ENCODE measurements at places on chromosomes 2 and 18.

- DNase-seq, result no peak
These were observed 6.4 kb upstream of the IL1RL1 start for GRCh38 chr2:102304711-102305611.

GRCh38 chr18:32753656-32754260 is 19.1 kb downstream of the KLHL14 start:
- no peak for DNase-seq

DNA sequence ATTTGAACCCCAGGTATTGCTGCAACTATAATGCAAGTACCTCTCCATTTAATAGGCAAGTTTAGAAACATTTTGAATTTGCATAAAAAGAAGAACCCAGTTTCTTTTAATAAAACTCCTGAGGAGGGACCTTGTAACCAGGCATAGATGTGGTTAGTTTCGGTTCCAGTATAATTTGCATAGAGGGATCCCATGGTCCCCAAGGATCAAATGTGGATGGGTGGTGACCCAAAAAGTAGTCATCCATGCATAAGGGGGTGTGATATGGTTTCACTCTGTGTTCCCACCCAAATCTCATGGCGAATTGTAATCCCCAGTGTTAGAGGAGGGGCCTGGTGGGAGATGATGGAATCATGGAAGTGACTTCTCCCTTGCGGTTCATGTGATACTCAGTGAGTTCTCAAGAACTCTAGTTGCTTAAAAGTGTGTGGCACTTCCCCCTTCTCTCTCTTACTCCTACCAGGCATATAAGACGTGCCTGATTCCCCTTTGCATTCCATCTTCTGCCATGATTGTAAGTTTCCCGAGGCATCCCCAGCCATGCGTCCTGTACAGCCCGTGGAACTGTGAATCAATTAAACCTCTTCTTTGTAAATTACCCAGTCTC is 40.2 kb upstream of the SKA1 start:
- no peak for DNase-seq

DNA sequence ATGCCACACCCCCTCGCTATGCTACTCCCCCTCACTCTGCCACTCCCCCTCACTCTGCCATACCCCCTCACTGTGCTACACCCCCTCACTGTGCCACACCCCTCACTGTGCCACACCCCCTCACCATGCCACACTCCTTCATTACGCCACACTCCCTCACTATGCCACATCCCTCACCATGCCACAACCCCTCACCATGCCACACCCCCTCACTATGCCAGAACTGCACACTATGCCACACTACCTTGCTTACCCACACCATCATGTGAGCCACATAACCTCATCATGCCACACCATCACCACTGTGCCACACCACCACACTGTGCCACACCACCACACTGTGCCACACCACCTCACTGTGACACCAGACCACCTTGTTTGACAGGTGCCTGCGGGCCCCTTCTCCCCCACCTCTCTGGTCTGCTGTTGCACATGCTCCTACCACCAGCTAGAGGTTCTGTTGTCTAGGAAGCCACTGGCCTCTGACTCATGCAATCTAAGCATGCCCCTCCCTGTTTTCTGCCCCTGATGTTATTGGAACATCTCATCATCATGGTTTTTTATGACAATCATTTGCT is 22.0 kb downstream of the MARCHF4 start:
- no peak for DNase-seq

DNA sequence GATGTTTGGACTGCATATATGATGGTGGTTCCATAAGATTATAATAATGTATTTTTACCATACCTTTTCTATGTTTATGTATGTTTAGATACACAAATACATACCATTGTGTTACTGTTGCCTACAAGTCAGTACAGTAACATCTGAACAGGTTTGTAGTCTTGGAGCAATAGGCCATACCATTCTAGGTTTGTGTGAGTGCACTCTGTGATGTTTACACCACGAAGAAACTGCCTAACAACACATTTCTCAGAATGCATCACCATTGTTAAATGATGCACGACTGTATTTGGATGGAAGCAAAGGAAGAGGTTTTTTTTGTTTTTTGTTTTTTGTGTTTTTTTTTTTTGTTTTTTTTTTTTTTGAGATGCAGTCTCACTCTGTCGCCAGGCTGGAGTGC is 9.5 kb downstream of the DUSP19 start:
- no peak for DNase-seq

GRCh38 chr2:209334188-209335017 is 89.4 kb upstream of the MAP2 start:
- no peak for DNase-seq

GRCh38 chr2:195808189-195808588 is 151.2 kb downstream of the SLC39A10 start:
- no peak for DNase-seq

DNA sequence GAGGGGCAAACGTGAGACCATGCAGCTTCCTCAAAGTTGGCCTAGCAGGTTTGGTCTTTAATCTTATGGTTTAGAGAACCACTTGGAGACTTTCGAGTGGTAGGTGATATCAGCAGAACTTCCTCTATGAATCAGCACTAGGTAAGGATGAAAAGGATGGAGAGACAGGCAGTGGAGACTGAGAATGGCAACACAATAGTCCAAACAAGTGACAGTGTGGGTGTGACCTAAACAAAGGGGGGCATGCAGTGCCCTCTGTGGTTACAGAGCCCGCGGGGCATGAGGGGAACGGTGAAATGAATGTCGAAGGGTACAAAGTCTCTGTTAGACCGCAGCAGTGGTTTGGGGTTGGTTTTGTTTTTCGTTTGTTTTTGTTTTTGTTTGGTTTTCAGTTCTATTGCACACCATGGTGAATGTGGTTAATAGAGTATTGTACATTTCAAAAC is 143.9 kb downstream of the L3MBTL4 start:
- DNase-seq, result no peak

- DNase-seq, result no peak
These were observed 48.2 kb downstream of the LONRF2 start for GRCh38 chr2:100274076-100274475.

DNA sequence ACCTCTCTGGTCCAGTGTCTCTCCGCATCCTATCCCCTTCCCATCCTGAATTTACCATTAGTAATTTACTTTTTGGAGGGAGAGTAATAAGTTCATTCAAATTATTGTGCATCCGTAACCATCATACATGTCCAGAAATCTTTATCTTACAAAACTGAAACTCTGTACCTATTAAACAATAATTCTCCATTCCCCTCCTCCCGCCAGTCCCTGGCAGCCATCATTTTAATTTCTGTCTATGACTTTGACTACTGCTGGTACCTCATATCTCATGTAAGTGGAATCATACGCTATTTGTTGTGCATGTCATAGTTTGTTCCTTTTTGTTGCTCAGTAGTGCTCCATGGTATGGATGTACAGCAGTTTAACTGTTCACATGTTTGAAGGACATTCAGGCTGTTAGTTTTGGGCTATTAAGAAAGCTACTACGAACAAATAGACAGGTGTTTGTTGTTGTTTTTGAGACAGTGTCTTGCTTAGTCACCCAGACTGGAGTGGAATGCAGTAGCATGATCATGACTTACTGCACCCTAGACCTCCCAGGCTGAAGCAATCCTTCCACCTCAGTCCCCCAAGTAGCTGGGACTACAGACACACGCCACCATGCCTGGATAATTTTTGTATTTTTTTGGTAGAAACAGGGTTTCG is 2.0 kb downstream of the LIMS1 start:
- no peak for DNase-seq

DNA sequence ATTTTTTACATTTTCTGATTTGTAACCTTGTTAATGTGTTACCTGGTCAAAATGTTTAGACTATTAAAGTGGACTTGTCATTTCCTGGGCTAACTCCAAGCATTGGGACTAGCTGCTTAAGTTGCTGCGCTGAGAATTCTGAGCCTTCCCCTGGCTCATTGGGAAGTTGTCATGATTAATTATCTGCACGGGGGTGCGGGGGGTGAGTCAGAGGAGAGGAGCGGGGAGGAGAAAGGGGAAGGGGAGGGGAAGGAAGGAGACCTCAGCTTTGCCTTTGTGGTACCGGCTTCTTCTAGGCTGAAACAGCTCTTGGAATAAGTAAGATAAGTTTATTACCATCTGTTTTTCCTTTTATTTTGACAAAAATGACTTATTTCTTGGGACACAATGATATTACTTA is 52.9 kb upstream of the APCDD1 start:
- no peak for DNase-seq

DNA sequence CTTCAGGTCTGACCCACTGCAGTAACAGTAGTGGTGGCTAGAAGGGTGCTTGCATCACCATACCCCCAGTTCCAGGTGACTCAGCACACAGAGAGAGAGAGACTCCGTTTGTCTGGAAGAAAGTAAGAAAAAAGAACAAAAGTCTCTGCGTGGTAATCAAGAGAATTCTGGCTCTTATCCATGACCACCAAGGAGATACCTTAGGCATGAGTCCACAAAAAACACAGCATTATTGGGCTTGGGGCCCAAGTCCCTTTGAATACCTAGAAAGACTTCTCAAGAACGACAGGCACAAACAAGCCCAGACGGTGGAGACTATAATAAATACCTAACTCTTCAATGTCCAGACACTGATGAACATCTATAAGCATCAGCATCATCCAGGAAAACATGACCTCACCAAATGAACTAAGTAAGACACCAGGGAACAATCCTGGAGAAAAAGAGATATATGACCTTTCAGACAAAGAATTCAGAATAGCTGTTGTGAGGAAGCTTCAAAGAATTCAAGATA is 21.7 kb upstream of the BAZ2B start:
- no peak for DNase-seq

All from 8988T (cell line).